NCI-H1092 (cell line): ENCODE measurements at places on chromosomes 12 and 14.
A peak's percentile ranks its signal among the peaks of the same experiment; 100 is the strongest.

- DNase-seq = no peak
Measured at GRCh38 chr12:72037006-72037795, 98.6 kb downstream of the TPH2 start.

DNA sequence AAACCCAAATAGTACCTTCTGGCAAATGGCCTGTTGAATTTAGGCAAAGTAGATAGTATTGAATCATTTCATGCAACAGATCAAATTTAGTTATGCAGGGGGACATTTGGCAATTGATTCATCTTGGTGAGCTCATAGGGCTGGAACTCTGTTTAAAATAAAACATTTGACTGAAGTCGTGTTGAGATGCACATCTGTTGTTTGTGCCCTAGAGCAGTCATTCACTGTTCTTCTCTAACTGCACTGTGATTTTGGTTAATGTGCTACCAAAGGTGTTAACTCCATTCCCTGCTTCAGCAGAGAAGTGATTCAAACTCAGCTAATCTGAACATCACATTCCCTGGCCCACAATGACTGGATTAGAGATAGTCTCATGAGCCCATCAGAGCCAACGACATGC, 44.0 kb upstream of the CSRP2 start:
- no peak for DNase-seq

DNA sequence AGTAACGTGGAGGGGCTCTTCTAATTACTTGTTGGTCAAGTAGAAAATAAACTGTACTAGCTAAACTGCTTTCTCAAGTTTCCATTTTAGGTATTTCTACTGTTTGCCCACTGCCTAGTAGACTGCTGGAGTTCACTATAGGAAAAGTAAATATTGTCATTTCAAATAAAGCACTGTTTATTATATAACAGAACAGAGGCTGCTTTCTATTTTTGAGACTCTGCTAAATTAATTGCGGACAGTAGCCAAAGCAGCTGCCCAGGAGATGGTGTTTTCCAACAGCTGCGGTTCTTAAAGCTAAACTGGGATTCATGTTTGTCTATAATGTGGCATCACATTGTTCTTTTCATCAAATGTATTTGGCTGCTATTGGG, 15.9 kb upstream of the SIX1 start:
- DNase-seq = peak; percentile 29

DNA sequence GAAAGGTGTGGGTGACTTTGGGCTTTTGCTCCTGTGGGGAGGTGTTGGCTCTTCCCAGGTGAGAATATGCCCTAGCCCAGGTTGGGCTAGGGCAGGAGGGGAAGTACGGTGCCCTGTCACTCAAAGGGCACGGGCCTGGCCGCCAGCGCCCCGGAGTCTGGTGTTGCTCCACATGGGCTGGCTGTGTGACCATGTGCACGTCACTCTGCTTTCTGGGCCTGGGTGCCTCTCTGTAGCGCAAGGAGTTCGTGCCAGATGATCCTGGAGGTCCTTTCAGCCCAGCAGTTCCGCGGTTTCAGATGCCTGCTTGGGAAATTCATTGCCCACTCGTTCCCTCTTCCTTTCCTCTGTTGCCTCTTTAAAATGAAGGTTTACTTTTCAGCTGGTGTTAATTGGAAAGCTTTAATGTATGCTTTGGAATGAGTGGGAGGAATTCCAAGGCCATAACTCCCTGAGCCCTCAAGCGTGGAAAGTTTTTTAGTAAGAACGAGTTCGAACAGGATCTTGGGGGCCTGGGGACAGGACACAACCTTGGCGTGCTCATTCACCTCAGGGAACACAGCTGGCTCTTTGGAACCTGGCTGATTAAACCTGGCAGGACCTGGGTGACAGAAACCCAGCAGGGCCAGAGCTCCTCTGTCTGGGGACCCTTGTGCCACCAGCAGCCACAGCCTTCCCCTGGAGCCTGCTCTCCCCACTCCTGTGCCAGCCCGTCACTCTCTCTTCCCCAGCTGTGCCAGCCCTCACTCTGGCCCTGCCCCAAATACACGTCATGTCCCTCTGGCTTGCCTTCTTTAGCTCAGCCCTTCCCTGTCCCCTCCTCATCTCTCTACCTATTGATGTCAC, 42.8 kb downstream of the TSPAN9 start:
- no peak for DNase-seq

GRCh38 chr12:2533036-2533435, 261.7 kb upstream of the FKBP4 start:
- no peak for DNase-seq

DNA sequence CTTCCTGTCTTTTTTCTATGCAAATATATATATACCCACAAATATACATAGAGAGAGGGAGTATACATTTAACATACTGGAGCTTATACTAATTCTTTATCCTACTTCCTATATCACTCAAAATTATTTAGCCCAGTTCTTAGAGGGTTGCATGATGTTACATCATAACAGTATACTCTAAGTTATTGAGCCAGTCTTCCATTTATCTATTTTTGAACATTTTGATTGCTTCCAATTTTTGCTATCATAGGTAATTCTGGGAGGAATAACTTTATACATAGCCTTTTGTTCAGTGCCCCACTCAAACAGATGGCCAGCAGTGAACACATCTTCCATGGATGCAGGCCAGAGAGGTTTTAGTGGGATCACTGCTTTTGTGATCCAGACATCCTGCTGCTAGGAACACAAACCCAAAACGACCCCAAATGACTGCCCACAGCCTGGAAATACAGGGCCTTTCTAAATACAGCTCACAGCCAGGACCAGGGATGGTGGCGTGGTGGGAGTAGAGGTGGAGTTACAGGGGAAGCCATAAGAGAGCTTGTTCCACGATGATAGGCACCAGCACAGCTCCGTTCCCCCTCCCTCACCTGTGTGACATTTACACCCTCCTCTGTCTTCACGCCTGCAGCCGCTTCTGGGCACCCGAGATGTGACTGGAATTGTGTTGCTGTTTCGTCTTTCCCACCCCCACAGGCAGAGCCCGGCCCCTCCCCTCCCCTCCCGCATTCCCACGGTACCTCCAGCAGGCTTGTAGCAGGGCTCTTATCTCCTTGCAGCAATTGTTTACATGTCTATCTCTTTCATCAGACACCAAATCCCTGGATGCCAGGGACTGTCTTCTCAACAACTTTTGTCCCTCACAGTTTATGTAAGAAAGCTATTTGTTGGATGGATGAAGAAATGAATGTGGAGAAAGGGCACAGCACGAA, 30.7 kb upstream of the HDAC7 start:
- no peak for DNase-seq

DNA sequence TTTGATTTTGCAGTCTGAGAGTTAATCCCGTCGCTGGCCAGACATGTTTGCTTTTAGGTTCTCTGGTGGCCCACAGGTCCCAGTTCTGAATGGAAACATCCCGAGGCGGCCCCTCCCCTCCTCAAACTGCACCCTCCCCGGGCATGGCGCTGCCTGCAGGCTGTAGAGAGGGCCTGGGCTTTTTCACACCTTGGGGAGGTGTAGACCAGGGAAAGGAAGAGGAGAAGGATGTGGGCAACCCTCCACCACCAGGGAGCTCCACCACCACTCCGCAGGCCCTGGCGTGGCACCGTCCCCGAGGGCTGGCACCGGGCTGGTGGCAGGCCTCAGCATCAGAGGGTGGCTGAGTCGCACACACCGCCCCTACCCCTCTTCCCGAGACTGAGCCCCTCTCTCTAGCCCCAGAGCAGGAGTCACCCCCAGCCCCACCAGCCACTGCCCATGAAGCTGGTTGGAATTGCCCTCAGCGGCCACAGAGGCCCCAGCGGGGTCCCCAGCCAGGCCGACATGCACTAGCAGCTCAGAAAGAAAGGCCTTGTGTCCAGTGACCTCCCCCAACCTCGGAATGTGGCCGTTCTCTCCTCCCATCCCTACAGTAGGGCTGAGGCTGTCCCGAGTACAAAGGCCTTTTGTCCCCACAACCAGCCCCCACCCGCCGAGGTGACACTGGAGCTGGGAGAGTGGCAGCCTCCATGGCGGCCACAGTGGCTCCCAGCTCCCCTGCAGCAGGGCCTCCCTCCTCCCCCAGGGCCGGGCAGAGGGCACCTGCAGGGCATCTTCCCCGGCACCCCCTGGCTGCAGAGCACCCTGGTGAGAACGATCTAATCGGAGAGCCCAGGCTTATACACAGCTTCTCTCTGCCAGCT, 23.5 kb upstream of the INF2 start:
- DNase-seq = no peak

DNA sequence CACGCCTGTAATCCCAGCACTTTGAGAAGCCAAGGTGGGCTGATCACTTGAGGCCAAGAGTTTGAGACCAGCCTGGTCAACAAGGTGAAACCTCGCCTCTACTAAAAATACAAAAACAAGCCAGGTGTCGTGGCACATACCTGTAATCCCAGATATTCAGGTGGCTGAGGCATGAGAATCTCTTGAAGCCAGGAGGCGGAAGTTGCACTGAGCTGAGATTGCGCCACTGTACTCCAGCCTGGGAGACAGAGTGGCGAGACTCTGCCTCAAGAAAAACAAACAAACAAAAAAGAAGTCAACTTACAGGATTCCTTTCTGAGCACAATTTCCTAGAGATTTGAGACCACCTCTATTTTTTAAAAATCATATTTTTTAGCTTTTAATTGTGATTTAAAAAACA, 45.3 kb downstream of the DGLUCY start:
- no peak for DNase-seq

DNA sequence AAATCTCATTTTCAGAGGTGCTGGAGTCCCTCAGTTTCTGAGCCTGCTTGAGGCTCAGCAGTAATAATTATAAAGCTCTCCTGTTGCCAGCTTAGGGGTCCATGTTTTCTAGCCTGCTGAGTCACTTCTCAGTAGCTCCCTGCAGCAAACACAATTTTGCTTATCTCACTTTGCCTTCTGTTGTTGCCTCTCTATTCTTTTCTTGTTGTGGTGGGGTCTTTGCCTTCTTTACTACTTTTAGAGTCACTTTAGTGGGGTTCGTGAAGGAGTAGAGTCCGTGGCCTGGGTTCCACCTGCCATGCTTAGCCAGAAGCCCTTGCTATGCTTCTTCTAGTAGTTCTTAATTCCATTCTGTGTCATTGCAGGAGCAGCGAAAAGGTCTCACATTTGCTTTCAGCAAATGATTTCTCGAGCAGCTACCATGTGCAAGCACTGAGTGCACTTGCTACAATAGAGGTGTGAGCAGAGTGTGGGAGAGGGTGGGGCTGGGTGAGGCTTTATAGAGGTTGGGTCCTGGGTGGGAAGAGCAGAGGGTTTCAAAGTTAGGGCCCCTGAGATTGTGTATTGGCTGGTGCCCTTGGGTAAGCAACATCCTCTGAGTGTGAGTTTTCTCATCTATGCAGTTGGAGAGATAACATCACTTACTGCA, 114.3 kb downstream of the ADCK1 start:
- no peak for DNase-seq

GRCh38 chr14:29236848-29237247, 470.3 kb downstream of the FOXG1 start:
- DNase-seq = no peak

- no peak for DNase-seq
Measured at GRCh38 chr14:88604212-88604611, 41.4 kb downstream of the ZC3H14 start.

DNA sequence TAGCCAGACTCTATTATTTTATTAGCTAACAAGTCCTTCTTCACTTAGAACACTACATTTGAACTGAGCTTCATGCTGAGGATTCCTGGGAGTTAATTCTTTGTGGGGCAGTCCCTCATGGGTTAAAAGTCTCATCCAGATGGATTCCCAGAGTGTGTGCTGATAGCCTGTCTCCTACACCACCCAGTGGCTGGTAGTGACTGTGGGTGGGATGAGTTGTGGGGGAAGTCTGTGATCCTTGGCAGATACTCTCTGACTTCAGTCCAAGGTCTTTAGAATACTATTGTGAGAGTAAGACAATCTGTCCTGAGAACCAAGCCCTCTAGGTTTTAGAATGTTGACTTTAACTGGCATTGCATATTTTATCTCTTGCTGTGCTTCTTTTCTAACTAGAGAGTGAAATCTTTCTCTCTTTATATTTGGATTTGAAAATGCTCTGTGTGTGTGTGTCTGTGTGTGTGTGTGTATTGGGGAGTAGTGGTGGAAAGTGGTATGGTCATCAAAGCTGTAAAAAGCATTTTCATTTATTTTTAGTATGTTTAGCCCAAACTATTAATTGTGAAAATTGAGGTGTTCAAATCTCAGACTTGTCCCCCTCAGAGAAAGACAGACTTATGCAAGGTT, 37.3 kb downstream of the AKAP6 start:
- DNase-seq = no peak

GRCh38 chr12:75814851-75815754, 216.5 kb downstream of the PHLDA1 start:
- no peak for DNase-seq

DNA sequence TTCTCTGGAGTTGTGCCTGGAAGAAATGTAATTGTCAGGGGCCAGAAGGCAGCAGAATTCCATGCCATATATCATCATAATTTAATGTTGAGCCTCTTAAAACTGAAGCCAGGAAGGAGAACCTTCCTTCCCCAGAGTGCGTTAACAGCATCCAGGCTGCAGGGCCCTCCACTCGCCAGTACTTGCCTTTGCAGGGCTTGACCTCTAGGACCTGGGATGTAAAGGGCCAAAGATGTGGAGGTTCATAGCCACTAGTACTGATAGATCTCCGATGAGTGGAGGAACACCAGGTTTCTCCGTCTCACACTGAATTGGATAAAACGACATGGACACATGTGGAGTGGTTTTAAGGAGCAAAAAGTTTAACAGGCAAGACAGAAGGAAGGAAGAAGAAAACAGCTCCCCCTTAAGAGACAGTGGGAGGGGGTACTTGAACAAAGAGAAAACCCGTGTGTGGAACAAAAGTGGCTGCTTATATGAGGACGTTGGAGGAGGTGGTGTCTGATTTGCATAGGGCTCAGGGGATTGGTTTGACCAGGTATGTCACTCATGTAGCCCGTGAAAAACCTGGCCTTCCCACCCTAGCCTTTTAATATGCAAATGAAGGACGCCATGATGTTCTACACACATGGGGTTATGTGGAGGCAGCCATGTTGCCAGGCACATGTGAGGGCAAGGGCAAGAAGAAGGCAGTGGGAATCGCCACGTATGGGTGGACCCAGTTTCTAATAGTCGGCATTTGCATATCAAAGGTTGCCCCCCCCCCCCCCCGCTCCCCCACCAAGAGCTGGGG, 38.8 kb upstream of the WSCD2 start:
- no peak for DNase-seq

DNA sequence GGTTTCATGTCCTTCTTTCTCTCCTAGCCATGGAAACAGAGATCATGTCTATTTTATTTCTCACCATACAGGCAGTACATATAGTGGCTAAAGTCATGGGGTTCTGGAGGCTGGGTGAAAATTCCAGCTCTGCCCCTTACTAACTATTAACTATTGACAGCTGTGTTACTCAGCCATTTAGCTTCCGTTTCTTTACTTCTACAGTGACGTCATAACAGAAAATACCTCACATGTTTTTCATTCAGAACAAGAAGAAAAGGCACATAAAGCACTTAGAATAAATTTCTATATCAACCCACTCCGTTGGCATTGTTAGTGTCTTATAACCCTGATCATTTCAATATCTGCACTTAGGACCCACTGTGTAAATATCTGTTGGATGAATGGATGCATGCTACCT, 1506.9 kb upstream of the TMEM132C start:
- no peak for DNase-seq
